ENCODE measurements at places on chromosomes 3 and 15.

GRCh38 chr3:48592519-48593087 lies 2.5 kb downstream of the COL7A1 start:
- DNase-seq = no peak

GRCh38 chr15:73593304-73594074 lies 39.7 kb downstream of the NPTN start:
- no peak for DNase-seq

- DNase-seq = no peak
Measured at GRCh38 chr3:144351773-144352365, 380.2 kb downstream of the DIPK2A start.

DNA sequence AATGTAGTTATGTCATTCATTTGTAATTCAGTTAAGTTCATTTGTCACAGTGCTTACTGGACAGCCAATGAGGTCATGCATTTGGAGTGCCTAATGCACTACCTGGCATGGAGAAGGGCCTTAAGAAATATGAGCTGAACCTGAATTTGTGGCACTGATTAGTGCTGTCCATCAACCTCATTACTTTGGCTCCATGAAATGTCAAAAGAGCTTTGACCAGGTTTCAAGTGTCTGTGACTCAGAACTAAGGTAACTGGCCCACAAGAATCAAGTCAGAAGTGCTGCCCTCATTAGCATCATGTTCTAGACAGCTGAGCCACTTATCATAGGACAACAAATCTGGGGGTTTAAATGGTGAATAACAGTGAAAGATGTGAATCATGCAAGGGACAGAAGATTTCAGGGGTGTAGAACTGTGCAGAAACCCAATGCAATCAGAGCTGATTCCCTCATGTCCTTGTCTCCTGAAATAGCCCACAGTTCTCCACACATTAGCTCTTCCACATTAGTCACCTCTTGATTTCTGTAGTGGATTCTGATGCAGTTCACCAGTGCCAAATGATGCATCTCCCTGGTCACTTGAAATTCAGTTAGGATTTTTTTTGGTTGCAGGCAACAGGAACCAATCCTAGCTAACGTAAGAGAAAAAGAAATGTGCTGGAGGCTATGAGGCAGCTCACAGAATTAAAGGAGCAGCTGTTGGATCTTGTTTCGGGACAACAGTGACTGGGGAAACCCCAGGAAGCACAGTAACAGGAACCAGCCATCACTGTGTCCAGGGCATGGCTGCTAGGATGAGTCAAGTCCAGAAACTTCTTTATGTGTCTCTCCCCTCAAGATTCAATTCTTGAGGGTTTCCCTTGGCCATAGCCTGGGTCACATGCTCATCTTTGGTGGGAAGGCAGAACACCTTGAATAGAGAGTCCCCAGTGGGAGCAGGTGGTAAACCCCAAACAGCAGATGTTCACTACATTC lies 38.7 kb downstream of the CHST2 start:
- DNase-seq = peak; percentile 16

GRCh38 chr3:135929670-135930069 lies 35.9 kb upstream of the PPP2R3A start:
- peak; percentile 32 for DNase-seq

DNA sequence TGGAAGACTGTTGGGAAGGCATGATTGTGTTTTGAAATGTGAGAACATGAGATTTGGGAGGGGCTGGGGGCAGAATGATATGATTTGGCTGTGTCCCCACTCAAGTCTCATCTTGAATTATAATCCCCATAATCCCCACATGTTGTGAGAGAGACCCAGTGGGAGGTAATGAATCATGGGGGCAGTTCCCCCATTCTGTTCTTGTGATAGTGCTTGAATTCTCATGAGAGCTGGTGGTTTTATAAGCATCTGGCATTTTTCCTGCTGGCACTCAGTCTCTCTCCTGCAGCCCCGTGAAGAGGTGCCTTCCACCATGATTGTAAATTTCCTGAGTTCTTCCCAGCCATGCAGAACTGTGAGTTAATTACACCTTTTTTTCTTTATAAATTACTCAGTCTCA lies 430.5 kb downstream of the OTOL1 start:
- DNase-seq = peak; percentile 29

DNA sequence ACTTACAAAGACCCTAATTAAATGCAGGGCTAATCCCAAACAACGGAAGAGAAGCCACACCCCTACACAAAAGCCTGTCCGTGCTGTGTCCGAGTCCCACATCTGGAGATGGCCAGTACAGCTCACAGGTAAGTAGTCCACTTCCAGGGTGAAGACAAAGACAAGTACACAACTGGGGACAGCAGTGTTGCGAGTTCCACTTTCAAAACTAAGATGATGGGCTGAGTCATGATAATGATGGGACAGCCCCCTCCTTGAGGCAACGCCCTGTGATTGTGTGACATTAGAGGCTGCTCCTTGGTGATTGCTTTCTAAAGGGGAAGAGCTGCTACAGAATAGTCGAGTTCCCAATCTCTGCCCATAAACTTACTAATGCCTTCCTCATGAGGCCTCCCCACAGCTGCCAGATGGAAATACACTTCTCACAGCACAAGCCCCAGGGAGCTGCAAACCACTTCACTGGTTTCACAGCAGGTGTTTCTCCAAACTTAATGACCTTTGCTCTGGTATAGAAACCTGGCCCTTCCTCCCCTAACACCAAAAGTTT lies 27.6 kb downstream of the RFT1 start:
- DNase-seq = no peak

DNA sequence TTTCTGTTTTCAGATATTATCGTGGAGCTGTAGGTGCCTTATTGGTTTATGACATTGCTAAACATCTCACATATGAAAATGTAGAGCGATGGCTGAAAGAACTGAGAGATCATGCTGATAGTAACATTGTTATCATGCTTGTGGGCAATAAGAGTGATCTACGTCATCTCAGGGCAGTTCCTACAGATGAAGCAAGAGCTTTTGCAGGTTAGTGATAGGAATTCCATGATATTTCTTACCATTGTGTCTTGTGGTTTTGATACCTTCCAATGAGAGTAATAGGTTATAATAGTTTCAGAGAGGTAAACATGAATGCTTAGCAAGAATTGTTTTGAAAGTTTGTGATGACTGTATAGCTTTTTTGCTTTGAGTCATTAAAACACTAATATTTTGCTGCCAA lies 8.5 kb downstream of the RAB11A start:
- no peak for DNase-seq

DNA sequence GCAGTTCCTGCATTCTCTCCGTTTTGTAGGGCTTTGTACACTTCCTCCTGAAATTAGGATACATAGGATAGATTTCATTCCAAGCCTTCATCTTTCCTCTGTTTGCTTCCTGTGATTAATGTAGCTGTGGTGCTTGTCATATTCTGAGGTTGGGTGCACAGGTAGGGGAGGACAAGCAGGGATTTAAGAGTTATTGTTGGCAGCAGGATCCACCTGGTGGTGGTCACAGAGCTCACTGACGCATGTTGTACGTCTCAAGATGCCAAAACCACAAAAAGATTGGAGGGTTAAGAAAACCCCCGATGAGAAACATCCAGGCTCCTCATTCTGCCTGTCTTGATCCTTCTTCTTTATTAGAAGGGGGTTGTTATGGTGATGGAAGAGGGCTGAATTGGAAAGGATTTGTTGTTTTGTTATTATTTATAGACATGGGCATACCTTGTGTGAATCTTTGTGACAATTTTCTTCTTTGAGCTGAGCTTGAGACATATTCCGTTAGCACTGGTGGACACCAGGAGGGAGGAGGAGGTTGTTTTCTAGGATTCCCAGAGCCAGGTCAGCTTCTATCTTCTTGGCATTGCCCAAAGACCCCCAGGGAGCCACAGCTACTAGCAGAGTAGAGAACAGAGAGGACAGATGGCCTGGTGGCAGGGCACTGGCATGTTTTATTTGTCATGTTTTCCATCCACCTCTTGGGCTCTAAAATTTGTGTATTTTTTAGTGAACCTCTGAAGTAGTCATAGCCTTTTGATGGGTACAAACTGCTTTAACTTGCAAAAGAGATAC lies 57.7 kb upstream of the LARS2 start:
- no peak for DNase-seq

Data from fibroblast of skin of right quadriceps (primary cell).